ENCODE measurements at places on chromosomes 5 and 9.

DNA sequence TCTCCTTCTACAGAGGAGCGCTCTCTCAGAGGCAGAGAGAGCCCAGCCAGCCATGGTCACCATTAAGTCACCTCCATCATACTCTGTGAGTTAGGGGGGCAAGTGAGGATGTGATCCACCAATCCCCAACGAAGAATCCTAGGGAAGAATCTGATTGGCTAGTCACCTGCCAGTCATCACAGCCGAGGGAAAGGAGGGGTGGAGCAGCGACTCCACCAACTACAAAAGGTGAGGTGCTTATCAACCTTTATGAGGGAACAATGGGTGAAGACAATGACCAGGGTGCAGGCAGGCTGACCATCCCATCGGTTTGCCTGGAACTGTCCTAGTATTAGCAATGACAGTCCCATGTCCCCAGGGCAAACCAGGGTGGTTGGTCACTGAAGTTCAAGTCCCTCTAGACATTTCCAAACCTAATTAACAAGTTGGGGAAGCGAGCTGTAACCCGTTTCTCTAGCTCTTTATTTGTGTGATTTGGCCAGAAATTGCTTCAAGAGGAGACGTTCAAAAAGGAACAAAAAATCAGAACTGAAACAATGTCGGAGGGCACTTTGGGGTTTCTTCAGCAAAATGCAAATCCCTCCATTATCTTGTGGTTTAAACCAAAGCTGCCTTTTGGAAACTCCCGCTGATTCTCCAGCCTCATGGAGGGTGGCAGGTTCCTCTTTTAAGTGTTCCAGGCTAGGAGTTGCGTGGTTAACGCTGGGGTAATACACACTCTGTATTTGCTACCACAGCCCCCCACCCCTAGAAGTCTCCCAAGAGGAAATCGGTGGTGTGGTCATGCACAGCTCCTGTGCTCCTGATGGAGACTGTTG is 18.8 kb upstream of the FCN1 start:
- DNase-seq: peak; percentile 34

GRCh38 chr9:116000748-116001329 is 152.8 kb upstream of the PAPPA start:
- DNase-seq: no peak

DNA sequence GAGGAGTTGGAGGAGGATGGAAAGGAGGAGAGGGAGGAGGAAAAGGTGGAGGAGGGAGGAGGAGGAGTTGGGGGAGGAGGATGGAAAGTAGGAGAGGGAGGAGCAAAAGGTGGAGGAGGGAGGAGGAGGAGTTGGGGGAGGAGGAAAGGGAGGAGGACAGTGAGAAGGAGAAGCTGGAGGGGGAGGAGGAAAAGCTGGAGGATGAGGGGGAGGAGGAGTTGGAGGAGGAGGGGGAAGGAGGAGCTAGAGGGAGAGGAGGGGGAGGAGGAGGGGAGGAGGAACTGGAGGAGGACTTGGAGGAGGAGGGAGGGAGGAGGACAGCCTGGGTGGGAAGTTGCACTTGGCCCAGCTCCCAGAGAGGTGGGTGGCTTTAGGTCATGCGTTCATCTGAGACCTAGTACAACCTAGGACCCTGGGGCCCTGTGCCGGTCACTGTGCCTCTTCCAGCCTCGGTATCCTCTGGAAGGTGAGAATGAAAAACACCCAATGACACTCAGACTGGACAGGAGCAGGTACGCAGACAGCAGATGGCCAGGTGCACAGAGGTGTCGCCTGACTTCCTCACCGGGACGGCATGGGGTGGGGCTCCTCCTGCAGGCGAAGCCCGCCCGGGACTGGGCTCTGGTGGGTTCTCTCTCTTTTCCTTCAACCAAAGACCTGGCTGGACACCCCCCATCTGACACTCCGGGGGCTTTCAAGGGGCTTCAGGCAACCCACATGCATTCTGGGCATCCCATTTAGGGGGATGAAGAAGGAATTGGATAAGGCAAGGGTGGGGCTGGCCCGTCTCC is 12.2 kb upstream of the SLC2A6 start:
- no peak for DNase-seq

DNA sequence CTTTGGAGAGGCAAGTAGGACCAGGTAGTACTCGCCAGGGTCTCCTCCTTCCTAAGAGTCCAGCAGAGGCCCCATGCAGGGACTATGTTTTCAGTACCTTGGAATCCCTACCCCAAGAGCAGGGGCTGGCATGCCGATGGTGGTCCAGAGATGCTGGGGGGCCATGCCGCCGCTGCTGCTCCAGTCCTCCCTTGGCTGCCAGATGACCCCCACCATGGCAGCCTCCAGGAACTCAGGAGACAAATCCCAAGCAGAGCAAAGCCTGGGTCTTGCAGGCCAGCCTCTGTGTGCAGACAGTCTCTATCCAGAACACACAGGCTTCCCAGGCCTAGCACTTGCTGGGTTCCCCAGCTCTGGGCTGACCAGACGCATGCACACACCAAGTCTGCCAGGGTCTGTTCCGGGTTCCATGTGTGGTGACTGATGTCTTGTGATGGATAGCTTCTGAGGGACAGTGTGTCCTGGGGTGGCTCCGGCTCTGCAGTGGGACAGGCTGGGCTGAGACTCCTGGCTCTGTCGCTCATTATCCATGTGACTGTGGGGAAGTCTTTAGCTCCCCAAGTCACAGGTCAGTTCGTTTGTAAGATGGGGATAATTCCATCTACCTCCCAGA is 127.3 kb downstream of the CRB2 start:
- no peak for DNase-seq

- DNase-seq: no peak
Measured at GRCh38 chr5:178640331-178641045, 13.6 kb upstream of the CLK4 start.

GRCh38 chr9:131146186-131146585 is 20.8 kb downstream of the NUP214 start:
- no peak for DNase-seq

DNA sequence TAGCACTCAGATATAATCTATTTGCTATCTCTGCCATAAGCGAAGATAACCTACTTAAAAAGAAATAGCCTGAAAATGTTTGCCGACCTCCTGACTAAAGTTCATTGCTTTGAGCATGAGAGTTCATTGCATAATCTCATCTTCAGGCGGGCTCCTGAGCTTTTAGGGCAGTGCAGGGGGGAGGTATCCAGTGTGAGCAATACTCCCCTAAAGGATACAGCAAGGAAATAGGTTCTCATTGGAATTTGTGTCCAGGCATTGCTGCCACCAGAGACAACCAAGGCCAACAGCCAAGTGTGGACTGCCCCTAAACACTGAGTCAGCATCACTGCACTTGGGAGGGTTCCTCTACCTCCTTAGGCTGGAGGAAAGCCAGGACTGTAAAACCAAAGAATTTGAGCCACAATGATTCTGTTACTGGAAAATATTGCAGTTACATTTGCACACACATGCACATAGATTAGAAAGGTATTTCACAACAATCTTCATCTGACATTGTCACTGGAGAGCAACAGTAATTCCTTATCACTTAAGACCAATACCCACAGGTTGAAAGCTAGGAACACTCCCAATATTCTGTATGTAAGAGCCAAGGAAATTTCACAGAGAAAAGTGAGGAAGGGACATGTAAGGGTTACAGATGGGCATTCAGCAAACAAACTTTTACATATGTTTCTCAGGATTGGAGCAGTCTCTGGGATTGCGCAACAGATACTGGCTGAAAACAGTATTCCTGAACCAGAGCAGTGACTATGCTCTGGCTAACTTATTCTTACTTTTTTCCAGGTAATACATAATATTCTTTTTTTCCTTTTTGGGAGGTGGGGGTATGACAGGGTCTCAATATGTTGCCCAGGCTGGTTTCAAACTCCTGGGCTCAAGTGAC is 98.6 kb upstream of the TLE1 start:
- peak; percentile 67 for DNase-seq

DNA sequence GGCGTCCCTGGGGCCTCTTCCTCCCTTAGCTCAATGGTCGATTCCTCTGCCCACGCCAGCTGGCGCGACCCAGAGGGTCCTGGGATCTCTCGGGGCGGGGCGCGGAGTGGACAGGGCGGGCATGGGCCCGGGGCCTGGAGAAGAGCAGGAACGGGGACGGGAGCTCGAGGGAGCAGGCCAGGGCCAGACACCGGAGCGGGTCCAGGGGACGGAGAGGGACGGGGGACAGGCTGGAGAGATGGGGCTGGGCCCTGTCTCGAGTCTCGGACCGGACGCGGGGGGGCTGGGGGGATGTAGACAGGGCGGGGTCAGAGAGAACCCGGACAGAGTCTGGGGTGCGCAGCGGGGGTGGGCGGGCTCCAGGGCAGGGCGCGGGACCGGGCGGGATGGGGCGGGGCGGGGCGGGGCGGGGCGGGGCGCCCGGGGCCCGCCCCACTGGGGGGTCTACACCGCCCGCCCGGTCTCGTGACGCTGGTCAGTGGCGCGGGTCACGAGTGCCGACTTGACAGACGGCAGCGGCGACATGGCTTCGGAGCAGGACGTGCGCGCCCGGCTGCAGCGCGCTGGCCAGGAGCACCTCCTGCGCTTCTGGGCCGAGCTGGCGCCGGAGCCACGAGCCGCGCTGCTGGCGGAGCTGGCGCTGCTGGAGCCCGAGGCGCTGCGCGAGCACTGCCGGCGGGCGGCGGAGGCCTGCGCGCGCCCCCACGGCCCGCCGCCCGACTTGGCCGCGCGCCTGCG is at the start of gene UAP1L1:
TSS of gene UAP1L1 (plus strand) at position 508 of the 738 bp plus-strand sequence. CDS start at position 524, 16 bp downstream.
- DNase-seq: no peak

DNA sequence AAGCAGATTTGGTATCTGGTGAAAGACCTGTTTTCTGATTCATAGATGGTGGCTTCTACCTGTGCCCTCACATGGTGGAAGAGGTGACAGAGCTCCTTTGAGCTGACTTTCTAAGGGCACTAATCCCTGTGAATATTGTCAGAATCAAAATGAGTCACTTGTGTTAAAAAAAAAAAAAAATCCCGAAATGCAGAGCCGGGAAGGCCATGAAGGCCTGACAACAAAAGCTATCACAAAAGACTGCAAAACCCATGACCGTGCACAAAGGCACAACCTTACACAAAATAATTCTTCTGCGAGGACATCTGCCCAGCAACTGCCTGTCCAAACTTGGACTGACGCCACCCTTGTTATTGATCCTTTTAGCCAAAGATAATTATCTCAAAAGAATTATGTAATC is 19.6 kb upstream of the UBTD2 start:
- no peak for DNase-seq

- DNase-seq: peak; percentile 29
Measured at GRCh38 chr5:126234563-126235195, 188.5 kb upstream of the GRAMD2B start.

GRCh38 chr5:114010362-114010761 is 351.5 kb upstream of the KCNN2 start:
- DNase-seq: no peak

DNA sequence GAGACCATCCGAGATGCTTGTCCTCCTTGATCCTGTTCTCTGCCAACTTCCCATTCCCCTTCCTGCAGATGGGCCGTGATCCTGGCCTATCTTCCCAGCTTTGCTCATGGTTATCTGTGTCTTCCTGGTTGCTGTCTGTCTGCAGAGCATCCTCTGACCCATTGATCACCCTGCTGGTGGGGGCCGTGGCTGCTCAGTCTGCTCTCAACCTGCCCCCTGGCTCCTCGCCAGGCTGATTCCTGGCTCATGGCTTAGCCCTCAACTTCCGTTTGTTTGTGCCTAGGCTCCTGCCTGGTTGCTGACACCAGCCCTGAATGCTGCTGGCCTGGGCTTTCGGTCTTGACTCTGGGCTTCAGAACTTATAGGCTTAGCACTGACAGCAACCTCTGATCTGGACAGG is 67.1 kb upstream of the SMIM15 start:
- DNase-seq: no peak

DNA sequence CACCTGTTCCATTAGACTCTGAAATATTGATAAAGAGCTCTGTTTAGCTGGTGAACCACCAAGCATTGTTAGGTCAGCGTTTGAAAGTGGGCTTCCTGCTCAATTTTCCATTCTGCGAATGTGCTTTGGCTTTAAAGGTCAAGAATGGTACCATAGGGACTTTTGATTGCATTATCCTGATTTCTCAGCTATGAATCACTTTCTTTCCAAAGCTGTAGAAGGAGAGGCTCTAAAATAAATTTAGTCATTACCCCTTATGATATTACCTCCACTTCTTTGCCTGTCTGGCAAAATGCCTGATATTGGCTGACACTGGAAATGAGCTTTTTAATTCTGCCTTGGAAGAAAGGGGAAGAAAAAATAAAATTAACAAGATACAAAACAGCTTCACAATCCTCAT is 237.2 kb upstream of the CTNND2 start:
- no peak for DNase-seq

DNA sequence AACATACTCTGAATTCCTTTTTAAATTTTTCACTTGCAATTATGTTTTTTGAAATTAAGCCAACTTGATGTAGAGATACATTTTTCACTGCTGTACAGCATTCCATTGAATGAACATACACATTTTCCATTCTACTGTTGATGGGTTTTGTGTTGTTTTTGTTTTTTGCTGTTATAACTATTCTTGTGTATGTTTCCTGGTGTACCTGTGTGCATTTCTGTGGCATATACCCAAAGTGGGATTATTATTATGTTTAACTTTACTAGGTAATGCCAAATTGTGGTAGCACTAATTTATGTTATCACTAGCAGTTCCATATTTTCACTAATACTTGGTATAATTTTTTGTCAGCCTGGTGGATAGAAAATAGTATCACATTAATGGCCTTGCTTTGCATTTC is 2.7 kb downstream of the RFESD start:
- DNase-seq: no peak

- DNase-seq: no peak
Measured at GRCh38 chr5:62112689-62113228, 193.2 kb upstream of the KIF2A start.

GRCh38 chr5:148910686-148911361 is 84.4 kb downstream of the ADRB2 start:
- DNase-seq: peak; percentile 88

GRCh38 chr5:19734776-19735175 is 253.2 kb downstream of the CDH18 start:
- peak; percentile 9 for DNase-seq

- DNase-seq: no peak
Measured at GRCh38 chr9:32442433-32442832, 58.0 kb downstream of the ACO1 start.

- peak; percentile 8 for DNase-seq
Measured at GRCh38 chr5:123371575-123372179, 51.5 kb downstream of the CEP120 start.

GRCh38 chr5:40790947-40791593 is 7.1 kb downstream of the PRKAA1 start:
- no peak for DNase-seq

- peak; percentile 83 for DNase-seq
Measured at GRCh38 chr5:142959683-142960657, 189.8 kb downstream of the ARHGAP26 start.

DNA sequence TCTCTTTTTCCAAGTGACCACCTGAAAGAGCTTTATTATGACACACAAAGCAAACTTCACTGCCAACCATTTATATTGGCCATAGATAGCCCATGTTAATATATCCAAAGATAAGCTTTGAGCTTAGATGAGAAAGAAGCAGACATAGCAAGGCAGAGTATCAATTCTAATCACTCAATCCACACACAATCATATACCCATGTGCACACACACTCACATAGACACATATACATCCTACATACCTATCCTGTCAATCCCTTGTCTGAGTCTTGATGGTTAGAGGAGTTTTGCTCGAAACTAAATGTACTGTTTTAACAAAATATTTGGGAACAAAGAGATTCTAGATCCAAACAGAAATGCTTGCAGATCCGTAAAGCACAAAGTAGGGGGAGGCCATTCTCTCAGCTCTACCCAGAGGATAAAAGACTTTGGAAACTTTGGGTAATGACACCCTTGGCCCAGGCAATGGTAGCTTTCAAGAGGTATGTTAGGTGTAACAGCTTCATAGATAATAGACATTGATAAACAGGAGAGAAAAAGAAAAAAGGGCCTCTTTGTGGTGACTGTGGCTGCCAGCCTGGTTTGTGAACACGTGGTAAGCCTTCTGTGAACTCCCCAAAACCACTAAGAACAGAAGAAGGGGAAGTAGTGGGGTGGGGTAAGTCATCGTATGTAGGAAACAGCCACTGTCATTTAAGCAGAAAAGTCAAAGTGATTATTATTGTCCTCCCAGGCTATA is 121.6 kb downstream of the TLR4 start:
- no peak for DNase-seq
